Upper lobe of right lung (tissue), 1 donor: ENCODE measurements at places on chromosomes 7 and 10.
A peak's percentile ranks its signal among the peaks of the same experiment; 100 is the strongest.

DNA sequence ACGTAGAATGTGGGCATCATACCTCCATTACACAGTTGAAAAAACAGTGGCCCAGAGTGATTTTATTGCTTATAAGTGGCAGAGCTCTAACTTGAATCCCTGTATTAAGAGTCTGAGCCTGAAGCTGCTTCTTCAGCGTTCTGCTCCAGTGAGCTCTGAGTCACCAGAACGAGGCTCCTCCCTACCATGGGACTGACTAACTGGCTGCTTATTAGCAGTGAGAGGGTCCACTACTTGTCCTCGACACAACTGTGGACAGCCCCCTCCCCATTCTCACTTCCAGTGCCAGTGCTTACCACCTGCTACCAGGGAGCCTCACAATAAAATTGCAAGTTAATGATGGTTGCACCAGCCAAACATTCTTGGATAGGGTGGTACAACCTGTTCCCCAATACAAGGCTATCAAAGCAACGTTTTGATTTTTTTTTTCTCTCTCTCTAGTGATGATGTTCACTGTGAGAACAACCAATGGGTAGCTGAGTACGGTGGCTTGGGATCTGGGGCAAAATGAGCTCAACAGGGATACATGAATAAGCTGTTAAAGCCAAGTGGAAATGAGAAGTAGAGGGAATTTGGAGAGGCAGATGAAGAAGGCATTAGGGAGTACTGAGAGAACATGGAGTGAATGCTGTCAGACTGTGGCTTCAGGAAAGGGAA, 2.7 kb upstream of the NRG3 start:
- peaks cover 7% of the 10 kb centered on the region for H3K4me1 ChIP-seq
- H3K27ac ChIP-seq = no peak overlapping the region
- no peak for DNase-seq
- H3K4me3 ChIP-seq = no peak overlapping the region
- no peaks in the 10 kb centered on the region for H3K36me3 ChIP-seq

DNA sequence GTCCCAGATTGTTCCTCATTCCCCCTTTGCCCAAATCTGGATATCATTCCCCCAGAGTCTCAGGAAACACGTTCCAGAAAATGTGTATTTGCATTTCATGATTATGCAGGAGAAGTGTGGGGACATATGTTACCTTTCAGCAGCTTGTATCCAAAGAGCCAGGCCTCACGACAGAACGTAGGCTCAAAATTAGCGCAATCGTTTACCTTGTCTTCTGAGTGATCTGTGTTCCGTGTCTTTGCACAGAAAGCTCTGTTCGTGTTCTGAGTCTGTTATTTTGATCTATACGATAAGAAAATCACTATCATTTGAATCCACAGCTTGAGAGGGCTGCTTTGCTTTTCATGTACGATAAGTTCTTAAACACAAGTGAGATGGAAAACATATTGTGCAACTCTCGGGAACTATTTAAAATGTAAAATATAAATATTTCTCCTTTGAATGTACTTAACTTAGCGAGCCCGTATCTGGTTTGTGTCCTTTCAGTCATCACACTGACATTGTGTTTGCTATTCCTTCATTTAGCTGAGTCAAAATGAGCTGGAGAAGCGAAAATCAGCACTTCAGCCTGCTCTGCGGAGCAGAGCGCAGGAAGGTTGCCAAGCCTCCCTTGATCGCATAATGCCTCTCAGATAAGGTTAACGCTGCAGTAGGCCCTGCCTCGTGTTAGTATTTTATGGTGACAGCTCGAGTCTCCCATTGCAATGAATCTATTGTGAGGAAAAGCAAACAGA, 80.2 kb upstream of the CACNB2 start:
- H3K27ac ChIP-seq = no peak overlapping the region
- no peaks in the 10 kb centered on the region for H3K27me3 ChIP-seq
- no peak overlapping the region for H3K4me3 ChIP-seq
- H3K36me3 ChIP-seq = no peaks in the 10 kb centered on the region

- H3K36me3 ChIP-seq = no peaks in the 10 kb centered on the region
- no peaks in the 10 kb centered on the region for H3K27me3 ChIP-seq
- peak within 1 kb of the TSS; percentile 97 for H3K27ac ChIP-seq
Observed at GRCh38 chr7:32957326-32958045, at the start of gene FKBP9. Gene FKBP9, plus strand, starts transcription at chr7:32957440. Its CDS starts 134 bp downstream, at chr7:32957574.

GRCh38 chr10:110036640-110037039, 28.9 kb downstream of the ADD3 start:
- H3K36me3 ChIP-seq = no peaks in the 10 kb centered on the region
- no peak for DNase-seq
- H3K27ac ChIP-seq = no peak overlapping the region

DNA sequence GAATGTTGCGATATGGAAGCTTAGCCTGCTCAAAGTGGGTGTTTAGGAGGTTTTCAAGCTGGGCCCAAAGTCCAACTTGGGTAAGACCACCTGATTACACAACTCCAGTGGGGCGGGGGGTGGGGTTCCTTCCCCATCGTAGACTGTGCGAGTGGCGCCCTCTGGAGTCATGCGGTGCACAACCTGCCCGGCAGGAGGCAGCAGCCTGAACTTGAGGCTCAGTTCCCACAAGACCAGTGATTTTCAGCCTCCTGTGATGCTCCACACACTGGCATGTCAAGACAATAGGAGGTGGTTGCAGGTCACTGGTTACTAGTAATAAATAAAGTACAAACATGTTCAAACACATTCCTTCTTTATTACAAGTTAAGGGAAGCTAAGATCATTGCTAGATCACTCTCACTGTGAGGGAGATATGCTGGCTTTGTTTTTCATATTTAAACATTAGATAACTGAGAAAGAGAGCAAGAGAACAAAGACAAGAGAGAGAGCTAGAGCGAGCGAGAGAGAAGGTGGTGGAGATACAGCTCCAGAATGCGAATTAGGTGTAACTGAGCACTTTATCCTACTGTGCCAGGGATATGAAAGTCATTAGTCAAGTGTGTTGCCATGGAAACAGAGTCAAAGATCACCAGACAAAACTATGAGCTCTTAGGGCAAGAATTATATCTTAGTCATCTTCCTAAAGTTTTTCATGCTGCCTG, 97.4 kb upstream of the BMPER start:
- H3K27me3 ChIP-seq = no peaks in the 10 kb centered on the region
- peaks cover 19% of the 10 kb centered on the region for H3K4me1 ChIP-seq
- DNase-seq = no peak
- H3K27ac ChIP-seq = no peak overlapping the region
- H3K4me3 ChIP-seq = no peak overlapping the region

DNA sequence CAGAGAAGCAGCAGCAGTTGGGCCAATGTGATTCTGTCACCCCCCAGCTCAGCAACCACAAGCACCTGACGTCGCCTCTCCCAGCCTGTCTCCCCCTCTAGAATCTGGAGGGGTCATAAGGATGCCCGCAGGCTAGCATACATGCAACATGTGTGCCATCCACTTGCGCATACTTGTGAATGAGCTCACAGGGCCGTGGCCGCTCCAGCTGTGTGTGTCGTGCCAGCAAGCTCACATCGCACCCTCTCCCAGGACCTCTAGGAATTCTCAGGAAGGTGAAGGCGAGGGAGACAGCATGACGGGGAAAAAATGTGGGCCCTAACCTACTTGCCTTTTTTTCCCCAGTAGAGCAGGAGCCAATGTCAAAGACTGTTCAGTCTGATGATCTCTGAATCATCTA, 80.3 kb downstream of the STRA8 start:
- H3K4me3 ChIP-seq = no peak overlapping the region
- no peaks in the 10 kb centered on the region for H3K36me3 ChIP-seq
- no peak overlapping the region for H3K27ac ChIP-seq
- DNase-seq = no peak

GRCh38 chr10:7787150-7787856, 490 bp downstream of the KIN start:
- H3K36me3 ChIP-seq = peaks cover 4% of the 10 kb centered on the region
- no peak for DNase-seq
- H3K4me1 ChIP-seq = peaks cover 22% of the 10 kb centered on the region
- H3K27me3 ChIP-seq = no peaks in the 10 kb centered on the region
- H3K27ac ChIP-seq = peak overlapping the region; percentile 90

DNA sequence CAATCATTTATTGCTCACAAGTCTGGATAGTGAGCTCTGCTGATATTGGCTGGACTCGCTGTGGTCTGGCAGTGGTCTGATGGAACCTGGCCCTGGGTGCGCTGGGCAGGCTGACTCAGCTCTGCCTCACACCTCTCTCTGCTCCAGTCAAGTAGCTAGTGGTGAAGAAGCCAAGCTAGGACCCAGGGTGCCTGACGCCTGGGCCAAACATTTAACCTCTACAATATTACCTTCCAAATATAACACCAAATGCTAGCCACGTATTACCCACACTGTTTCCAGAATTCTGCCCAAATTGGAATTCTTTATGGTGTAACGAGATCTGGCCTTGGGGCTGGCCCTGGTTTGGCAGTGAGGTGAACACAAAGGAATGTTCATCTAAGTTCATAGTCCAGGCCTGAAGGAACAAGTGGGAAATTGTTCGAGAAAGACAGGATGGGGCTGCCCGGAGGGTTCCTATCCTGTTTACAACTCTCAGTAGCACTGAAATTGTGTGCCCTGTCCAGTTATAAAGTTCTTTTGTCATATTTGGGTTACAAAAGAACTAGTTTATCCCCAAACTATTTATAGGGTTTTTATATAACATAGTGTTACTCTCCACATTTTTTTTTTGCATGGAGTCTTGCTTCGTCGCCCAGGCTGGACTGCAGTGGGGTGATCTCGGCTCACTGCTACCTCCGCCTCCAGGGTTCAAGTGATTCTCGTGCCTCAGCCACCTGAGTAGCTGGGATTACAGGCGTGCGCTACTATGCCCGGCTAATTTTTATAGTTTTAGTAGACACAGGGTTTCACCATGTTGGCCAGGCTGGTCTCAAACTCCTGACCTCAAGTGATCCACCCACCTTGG, 16.3 kb downstream of the OR2AE1 start:
- no peaks in the 10 kb centered on the region for H3K27me3 ChIP-seq
- no peaks in the 10 kb centered on the region for H3K36me3 ChIP-seq
- H3K4me1 ChIP-seq = no peaks in the 10 kb centered on the region
